ENCODE measurements at places on chromosomes 1 and 21.

DNA sequence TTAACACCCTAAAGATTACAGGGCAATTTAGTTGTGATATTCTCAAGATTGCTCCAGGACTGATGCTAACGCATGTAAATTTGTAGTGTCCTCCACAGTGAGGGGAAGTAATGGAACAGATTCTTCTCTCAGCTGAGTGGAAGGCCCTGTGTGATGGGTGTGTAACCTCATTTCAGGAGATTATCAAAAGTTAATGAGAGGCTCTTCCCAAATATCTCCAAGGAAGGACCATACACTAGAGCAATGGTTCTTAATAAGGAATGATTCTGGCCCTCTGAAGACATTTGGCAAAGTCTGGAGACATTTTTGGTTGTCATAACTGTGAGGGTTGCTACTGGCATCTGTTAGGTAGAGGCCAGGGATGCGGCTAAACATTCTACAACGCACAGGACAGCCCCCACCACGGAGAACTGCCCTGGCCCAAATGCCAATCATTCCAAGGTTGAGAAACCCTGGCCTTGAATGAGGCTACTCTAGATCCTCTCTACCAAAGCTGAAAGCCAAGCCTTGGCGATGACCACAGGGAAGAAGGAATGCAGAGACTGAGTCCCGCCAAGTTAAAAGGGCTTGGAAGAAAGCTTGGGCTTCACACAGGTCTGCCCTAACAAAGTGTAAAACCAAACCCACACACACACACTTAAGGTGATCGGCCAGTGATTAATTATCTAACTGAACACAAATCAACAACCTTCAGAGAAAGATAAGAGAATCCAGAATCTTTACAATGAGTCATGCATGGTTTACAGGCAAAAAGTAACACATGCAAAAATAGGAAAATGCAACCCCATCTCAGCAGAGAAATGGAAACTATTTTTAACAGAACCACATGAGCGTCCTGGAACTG is 135.8 kb downstream of the SYF2 start:
- no peak for DNase-seq

GRCh38 chr1:209777587-209777986 is 6.8 kb downstream of the C1orf74 start:
- DNase-seq, result no peak

GRCh38 chr1:36217670-36218069 is 6.6 kb upstream of the THRAP3 start:
- DNase-seq, result no peak

DNA sequence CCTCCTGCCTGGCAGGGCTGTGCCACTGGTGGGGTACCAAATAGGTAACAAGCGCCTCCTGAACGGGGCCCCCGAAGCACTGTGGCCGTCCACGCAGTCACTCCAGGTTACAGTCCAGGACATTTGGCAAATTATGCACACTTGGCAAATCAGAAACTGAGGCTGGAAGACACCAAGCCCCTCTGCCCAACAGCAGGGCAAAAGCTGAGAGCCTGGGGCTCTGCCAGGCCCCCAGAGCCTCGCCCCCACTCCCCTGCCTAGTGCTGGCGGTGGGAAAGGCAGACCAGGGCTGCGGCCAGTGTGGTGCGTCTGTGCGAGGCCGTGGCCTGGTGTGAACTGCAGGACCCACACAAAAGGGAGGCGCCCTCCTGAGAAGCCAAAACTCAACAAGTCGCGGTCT is 9.4 kb downstream of the PANK4 start:
- DNase-seq, result no peak

DNA sequence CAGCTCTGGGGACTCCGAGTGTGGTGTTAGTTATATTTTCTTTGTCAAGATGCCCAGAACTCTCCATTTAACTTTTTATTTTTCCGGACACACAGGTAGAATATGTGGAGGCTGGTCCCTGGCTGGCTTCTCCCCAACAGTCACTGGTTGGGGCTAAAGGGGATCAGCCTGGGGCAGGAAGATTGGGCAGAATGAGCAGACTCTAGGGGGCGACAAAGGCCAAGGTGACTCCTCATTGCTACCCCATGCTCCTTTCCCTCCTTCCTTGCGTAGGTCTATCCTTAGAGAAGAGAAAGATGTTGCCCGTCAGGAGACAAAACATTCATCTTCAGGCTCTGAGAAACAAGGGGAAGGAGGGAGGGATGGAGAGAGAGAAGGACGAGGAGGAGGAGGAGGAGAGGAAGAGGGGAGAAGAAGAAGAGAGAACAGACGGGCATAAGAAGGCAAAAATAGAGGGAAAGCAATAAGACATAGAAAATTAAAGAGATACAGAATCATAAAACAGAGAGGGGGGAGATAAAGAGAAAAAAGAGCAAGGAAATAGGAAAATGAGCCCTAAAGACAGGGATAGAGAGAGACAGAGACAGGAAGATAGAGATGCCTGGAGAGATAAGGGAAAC is 89.9 kb downstream of the FOXD2 start:
- DNase-seq, result no peak

GRCh38 chr1:212529211-212529741 is 79.3 kb upstream of the ATF3 start:
- no peak for DNase-seq

DNA sequence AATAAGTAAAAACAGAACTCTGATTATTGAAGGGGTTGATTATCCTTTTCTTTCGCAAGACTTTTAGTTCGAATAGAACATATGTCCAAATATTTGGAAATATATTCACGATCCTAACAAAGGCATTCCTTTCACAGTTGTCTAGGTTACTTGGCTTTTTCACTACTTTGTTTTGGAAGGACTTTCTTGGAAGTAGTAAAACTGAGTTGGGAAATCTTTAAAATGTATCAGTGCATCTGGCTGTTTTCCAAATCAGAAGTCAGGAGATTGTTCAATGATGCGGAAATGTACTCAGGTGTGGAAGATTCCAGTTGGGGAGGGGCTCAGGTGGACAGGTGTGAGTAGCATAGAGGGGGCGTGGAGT is 67.1 kb downstream of the SH3BGR start:
- DNase-seq, result no peak

DNA sequence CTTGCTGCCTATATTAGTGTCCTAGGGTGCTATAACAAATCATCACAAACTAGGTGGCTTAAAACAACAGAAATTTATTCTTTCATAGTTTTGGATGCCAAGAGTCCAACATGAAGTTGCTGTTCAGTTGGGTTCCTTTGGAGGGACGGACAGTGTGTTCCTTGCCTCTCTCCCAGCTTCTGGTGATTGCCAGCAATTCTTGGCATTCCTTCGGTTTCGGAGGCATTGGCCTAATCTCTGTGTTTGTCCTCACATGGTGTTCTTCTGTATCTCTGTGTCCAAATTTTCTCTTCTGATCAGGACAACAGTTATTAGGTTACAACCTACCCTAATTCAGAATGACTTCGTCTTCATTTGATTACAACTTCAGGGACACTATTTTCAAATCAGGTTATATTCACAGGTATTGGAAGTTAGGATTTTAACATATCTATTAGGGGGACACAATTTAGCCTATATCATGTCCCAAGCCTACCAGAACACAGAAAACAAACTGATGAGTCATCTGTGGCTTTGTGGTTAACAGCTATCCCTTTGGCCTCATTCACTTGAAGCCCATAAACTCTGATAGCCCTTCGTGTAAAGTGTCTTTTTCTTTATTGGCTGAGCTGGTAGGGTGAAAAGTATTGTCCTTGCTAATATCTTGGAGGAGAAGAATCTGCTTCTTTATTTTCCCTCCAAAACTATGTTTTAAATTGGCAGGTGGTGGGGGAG is 83.2 kb upstream of the PAPPA2 start:
- no peak for DNase-seq

GRCh38 chr1:53047737-53048736 is 14.0 kb upstream of the PODN start:
- no peak for DNase-seq

DNA sequence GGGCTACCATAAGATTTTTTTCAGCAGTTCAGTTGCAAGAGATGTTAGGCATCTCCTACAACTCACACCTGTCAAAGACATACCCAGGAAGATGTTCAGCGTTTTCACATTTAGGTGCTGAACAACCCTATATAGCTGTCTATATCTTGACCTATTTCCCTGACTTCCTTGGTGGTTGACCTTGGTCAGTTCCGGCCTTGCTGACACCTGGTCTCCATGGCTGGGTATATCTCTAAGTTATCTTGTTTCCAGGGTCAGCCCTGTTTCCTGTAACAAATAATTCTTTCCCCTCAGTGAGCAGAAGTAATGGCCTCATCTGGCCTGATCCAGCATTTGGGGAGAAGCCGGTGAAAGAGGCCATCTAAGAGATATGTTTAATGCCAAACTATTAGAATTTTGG is 2.4 kb upstream of the BTG2 start:
- no peak for DNase-seq

- no peak for DNase-seq
Observed at GRCh38 chr1:44673675-44674112, 587 bp downstream of the TMEM53 start.

GRCh38 chr1:110477445-110477957 is 26.6 kb downstream of the PROK1 start:
- DNase-seq, result no peak

- DNase-seq, result no peak
Observed at GRCh38 chr1:235006132-235006721, 122.4 kb downstream of the TOMM20 start.

- DNase-seq, result no peak
Observed at GRCh38 chr1:77832901-77833300, 53.5 kb downstream of the MIGA1 start.

- no peak for DNase-seq
Observed at GRCh38 chr1:182257369-182258063, 134.1 kb downstream of the GLUL start.

DNA sequence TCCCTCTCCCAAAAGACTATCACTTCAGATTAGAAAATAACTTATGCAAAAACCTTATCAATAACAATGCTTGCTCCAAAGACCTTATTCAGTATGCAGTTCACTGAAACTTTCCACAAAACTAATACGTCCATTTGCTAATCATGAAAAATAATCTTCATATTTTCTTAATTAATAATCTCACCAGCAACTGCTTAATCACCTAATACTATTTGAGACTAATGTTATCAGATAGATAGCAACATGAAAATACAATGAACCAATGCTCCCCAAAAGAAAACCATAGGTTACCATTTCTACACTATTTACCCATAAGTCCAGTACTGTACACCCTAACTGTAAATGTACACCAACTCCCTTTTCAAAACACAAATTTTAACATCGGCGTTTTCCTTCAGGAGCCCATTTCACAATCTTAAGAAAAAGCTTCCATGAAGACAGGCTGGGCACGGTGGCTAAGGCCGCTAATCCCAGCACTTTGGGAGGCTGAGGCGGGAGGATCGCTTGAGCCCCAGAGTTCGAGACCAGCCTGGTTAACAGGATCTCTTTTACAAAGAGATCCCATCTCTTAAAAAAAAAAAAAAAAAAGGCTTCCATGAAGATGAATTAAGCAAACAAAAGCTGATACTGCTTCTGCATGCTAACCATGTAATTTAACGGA is 1.7 kb downstream of the GNB1 start:
- no peak for DNase-seq

DNA sequence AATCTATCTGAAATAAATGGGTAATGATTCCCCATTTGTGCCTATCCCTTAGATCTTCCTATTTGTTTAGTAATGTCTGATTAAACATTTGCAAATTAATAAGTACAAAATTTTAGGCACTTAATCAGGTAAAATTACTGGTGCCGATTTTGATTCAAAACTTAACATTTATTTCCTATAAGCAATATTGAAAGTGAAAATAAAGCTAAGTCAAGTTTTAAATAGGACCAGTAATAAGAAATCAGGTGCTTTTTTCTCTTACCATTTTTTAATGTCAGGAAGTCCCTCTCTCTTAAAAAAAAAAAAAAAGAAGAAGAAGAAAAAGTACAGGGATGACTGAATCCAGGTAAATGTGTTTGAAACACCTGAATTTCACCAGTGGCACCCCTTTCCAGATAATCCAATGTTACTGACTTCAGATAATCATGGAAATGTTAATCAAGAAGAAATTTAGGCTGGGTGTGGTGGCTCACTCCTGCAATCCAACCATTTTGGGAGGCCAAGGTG is 836 bp upstream of the GBP4 start:
- DNase-seq, result no peak

- DNase-seq, result no peak
Observed at GRCh38 chr21:41387042-41387819, 25.4 kb downstream of the MX2 start.

- no peak for DNase-seq
Observed at GRCh38 chr1:46394108-46394871, at the start of gene FAAH. FAAH (plus strand) TSS chr1:46394317; CDS start chr1:46394349, 32 bp downstream.

DNA sequence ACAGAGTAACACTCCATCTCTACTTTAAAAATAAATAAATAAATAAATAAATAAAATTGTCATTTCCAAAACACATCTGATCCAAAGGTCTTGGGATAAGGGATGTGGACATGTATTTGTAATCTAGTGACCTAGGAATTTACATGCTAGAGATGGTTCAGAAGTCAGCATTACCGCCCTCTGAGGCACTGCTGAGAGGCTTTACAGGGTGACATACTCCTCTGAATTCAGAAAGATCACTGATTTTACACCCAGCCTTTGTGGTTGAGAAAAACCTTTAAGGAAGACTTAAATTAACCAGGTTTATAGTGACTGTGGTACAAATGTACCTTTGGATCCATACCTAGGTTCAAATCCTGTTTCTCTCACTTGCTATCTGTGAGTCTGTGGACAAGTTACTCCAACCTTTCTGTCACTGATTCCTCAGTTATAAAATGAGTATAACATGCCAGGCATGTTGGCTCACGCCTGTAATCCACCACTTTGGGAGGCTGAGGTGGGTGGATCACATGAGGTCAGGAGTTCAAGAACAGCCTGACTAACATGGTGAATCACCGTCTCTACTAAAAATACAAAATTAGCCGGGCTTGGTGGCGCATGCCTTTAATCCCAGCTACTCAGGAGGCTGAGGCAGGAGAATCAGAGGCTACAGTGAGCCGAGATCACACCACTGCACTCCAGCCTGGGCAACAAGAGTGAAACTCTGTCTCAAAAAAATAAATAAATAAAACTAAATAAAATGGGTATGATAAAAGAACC is 20.1 kb downstream of the OSBPL9 start:
- no peak for DNase-seq

GRCh38 chr1:227586733-227587132 is 23.4 kb downstream of the ZNF678 start:
- DNase-seq, result no peak

DNA sequence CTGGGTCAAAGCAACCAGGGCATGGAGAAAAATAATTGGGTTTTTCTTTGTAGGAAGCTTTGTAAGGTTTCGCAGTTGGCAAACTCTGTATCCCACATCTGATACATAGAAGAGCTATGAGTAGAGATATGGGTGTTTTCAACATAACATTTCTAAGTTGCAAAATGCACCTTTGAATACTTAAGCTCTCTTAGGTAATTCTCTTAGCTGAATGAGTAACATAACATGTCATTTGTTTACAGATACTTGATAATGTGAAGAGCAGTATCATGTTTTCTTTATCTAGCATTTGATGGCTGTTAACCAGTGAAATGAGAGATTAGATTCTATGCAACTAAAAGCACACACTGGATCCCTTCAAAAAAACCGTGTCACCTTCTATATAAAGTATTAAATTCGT is 21.6 kb downstream of the RAVER2 start:
- DNase-seq, result no peak

DNA sequence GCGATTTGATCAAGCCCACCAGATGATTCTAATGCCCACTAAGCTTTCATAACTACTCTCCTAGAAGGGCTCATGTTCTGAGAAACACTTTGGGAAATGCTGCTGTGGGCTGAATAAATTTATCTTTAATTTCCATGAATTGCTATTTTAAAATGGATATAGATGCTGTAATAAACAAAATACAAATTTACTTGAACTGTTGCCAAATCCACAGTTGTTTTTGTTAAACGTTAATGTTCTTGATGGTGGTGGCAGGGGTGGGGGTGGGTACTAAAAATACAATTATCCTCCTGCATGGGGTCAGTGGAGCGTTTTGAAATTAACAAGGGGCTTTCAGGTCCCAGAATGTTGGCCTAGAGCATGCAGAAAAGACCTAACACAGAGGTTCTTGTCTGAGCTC is 244.7 kb upstream of the POU3F1 start:
- no peak for DNase-seq
